Hematopoietic multipotent progenitor cell (in vitro differentiated cells): ENCODE measurements at places on chromosomes 7 and 10. TPM values are rescaled to one million over a fixed set of nuclear protein-coding genes. Genes with fewer than 3 reads are reported as not detected.

The ARHGEF35 gene
- total RNA-seq: 0.54 TPM

GRCh38 chr10:70145166-70145665, 1.3 kb downstream of the TYSND1 start:
- no peak for DNase-seq

- DNase-seq: no peak
Measured at GRCh38 chr7:122849322-122849956, 36.8 kb downstream of the CADPS2 start.

- DNase-seq: no peak
Measured at GRCh38 chr10:104077663-104078151, 8.0 kb downstream of the COL17A1 start.

The SFTPA2 gene
- not detected for total RNA-seq

- no peak for DNase-seq
Measured at GRCh38 chr10:110985497-110986275, 66.3 kb downstream of the SHOC2 start.

DNA sequence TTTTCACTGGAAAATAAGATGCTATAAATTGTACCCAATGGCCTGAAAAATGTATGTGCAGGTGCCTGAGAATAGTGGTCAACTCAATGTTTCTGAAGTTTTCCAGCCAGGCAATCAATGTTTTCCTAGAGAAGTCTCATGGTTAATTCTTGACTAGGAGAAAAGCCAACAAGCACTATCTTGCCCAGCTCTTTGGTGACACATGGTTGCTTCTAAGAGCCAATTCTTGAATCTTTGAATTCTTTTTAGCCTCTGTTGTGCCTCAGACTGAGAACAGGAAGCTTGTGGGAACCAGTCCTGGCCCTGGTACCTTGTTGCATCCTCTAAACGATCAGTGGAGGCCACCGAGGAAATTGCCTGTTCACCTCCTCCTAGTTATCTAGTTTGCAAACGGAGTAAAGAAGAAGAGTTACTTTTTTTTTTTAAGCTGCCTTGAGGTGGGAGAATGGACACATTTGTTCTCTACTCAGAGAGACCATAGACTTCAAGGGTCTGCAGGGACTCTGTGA, 144.0 kb upstream of the MKLN1 start:
- DNase-seq: peak; percentile 29

The CNPY1 gene
- not detected for total RNA-seq

The ZNF488 gene
- 0.27 TPM for total RNA-seq

GRCh38 chr7:5425507-5426225, 2.0 kb upstream of the TNRC18 start:
- DNase-seq: no peak

- DNase-seq: no peak
Measured at GRCh38 chr7:109101332-109101731, 531.7 kb downstream of the DNAJB9 start.

GRCh38 chr10:10914144-10914543, 103.5 kb upstream of the CELF2 start:
- DNase-seq: no peak

The CCDC7 gene
- total RNA-seq: 3.5 TPM

The LIPN gene
- total RNA-seq: not detected

DNA sequence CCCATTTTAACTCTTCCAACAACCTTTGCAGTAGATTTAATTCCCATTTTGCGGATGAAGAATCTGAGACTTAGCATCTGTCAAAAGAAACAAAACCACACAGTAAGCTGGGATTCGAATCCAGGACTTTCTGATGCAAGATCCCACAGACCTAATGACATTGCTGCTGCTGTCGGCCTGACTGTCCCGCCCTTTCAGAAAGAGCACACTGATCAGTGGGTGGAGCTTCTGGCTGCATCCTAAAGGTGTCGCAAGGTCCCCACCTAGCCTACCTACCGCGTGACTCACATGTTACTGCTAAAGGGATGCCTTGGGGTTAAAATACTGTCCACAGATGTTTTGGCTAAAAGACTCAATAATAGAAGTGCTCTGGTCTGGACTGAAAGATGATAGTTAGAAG, 134.7 kb downstream of the EMX2 start:
- no peak for DNase-seq

DNA sequence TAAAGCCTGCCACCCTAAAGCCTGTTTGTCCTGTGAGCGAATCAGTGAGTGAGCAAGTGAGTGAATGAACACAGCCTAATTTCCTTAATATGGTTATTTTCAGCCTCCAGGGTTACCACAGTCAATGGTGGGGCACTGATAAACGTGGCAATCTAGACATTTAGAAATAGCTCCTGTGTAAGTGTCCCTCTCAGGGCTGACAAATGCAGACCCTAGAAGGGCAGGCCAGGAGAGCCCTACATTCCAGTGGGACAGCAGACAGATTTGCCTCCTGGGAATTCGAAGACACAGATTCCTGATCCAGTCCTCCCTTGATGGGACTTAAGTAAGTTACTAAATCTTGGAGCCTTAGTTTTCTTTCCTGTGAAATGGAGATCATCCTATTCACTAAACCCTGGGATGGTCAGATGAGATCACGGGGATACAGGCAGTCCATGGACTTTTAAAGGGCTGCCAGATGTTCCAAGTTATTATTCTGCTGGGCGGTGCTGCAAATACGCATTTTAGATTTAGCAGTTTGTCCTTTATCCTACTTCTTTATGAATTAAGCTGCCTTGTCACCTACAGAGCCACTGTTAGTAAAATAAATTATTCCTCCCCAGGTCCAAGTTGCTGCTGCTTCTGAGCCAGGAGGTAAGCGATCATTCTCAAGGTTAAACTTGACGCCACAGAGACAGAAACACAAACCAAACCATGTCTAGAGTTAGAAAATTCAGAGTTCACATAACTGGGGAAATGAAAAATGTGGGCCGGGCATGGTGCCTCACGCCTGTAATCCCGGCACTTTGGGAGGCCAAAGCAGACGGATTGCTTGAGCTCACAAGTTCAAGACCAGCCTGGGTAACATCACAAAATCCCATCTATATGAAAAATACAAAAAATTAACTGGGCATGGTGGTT, 54.8 kb upstream of the TM9SF3 start:
- DNase-seq: no peak

DNA sequence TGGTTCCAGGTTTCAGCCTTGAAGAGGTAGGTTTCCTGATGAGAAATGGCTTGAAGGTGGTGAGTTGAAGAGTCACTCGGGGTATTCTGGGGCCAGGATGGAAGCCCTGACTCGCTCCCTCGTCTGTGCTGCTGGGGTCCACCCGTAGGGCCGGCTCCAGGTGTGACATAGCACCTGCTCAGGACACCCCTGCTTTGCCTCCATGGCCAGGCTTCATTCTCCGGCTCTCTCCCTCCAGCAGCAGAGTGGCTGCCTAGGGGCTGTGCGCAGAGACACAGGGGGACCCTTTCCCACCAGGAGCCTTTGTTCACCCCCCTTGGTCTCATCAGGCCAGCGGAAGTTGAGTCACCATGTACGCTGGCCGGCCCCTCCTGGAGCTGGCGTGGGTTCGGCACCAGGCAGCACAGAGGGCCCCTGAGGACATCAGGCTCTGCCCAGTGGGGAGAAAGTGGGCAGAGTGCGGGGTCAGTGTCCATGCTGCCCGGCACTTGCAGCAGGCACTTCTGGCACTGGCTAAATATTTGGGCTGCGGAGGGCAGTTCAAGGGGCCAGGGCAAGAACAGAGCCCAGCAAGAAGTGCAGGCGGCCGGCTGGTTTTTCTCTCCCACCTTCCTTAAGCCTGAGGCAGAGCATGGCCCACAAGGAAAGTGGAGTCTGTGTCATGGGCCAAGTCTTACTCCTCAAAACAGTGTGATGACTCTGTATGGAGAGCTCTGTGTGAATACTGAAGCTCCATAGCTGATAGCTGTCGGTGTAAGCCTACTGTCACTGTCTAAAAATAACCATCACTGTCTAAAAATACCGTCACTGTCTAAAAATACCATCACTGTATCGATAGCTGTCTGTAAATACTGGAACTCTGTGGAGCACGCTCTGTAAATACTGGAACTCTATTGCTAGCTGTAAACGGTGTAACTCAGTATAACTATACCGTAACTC, 3.7 kb upstream of the PRKAR1B start:
- no peak for DNase-seq

The SPDYE6 gene
- not detected for total RNA-seq

The SLC13A4 gene
- not detected for total RNA-seq

- DNase-seq: no peak
Measured at GRCh38 chr7:134935701-134936100, 50.6 kb upstream of the AGBL3 start.

- DNase-seq: no peak
Measured at GRCh38 chr10:52082307-52082706, 231.8 kb upstream of the DKK1 start.

DNA sequence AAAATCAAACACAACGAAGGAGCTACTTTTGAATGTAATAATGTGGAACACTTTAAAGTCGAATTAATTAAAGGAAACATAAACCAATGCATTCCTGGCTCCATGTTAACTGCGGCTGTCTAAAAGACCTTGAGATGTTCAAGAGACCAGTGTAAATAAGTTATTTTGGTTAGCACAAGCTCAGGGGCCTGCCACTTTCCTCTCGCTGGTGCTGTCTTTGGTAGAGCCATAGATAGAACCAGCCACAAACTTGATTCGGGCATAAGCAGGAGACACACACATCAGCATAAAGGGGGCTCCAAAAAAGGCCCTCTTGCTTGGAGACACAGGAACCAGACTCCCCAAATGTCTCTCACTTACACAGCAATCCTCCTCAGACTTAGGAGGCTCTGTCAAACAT, 121.6 kb upstream of the TBX20 start:
- no peak for DNase-seq

The AGK gene
- total RNA-seq: 19.7 TPM

The OR13A1 gene
- under 0.01 TPM for total RNA-seq

DNA sequence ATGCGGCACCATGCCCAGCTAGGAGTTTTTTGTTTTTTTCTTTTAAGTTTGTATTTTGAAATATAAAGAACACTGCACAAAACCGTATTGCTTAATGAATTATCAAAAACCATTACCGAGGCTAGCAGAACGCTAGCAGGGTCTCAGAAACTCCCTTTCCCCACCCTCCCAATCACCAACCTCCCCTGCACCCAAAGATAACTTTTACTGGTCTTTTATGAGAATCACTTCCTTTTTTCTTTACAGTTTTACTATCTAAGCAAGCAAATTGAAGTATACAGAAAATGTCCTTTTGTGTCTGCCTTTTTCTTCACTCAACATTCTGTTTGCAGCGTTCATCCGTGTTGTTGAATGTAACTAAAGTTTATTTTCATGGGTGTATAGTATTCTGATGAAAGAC, 13.4 kb downstream of the HIP1 start:
- peak; percentile 46 for DNase-seq

The KNDC1 gene
- total RNA-seq: under 0.01 TPM

The NUTM2E gene
- total RNA-seq: under 0.01 TPM

- no peak for DNase-seq
Measured at GRCh38 chr7:7569615-7570014, 2.9 kb downstream of the MIOS start.

DNA sequence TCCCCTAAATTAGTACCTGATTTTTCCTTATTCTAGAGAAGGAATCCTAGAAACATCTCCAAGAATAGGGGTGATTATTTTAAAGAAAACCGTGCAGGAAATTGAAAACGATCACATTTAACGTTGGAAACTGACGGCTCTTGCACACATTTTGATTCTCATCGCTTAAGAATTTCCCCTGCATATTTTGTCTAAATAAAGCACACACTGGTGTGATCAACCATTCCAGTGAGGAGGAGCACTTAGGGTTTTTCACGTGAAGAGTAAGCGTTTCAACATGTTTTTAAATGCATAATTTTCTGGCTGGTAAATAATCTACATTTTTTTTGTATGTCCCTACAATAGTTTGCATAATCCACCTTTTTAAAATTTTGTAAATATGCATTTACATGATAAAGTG, 229.7 kb upstream of the PFKP start:
- no peak for DNase-seq

DNA sequence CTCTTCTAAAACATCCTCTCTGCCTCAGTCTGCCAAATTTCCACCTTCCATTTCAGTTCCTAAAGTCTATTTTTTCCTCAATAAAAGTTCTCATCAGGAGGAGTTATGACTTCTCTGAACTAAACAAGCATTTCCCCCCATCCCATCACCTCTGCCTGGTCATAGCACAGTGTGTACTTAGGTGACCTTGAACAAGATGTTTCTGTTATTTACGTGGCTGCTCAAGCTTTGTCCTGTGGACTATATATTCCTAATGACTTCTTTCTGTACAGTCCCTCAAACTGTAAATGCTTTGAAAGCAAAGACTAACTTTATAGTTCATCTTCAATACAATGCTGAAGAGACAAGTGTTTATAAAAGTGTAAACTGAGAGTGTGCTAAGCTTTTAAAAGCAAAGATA, 166.9 kb downstream of the CPEB3 start:
- no peak for DNase-seq

DNA sequence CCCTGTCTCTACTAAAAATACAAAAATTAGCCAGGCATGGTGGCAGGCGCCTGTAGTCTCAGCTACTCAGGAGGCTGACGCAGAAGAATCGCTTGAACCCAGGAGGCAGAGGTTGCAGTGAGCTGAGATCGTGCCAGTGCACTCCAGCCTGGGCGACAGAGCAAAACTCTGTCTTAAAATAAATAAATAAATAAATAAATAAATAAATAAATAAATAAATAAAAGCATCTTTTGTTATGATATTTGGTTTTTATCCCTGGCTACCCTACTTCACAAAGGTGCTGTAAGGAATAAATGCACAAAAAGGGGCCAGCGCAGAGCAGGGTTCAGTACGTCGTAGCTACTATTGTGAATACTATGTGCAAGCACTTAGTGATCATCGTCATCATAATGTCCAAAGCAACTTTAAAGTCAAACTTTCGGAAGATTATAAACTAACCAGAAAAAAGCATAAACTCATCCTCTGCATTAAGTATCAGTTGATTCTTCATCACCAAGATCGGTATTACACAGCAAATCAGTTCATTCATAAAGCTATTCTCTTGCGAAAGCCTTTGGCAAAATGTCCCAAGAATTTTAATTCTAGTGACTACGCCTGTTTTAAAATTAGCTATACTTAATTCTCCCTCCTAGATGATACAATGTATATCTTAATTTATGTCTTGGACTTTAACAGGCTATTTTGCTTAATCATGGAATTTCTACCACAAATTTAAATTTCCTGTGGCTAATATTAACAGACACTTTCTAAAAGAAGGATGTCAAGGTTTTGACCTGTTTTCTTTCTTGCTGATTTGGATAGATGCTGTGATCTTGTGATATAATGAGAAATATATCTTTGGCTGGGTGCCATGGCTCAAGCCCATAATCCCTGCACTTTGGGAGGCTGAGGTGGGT, 7.6 kb upstream of the NFE2L3 start:
- DNase-seq: no peak

- DNase-seq: no peak
Measured at GRCh38 chr7:94264756-94265155, 129.9 kb upstream of the COL1A2 start.
